ENCODE measurements at places on chromosomes 12 and 14. TPM values are rescaled to one million over a fixed set of nuclear protein-coding genes. Genes with fewer than 3 reads are reported as not detected.

GRCh38 chr14:75411214-75411540 is 16.6 kb upstream of the JDP2 start:
- no peak overlapping the region for H3K4me3 ChIP-seq
- H3K27me3 ChIP-seq = peaks cover 9% of the 10 kb centered on the region
- H3K27ac ChIP-seq = no peak overlapping the region
- no peak for DNase-seq

GRCh38 chr12:130007771-130008170 is 103.9 kb upstream of the TMEM132D start:
- no peaks in the 10 kb centered on the region for H3K36me3 ChIP-seq
- no peak overlapping the region for H3K27ac ChIP-seq
- no peak overlapping the region for H3K4me3 ChIP-seq
- no peaks in the 10 kb centered on the region for H3K27me3 ChIP-seq
- no peaks in the 10 kb centered on the region for H3K4me1 ChIP-seq

GRCh38 chr12:29638528-29638927 is 141.0 kb upstream of the OVCH1 start:
- no peak overlapping the region for H3K4me3 ChIP-seq
- no peak for DNase-seq
- H3K36me3 ChIP-seq = no peaks in the 10 kb centered on the region
- H3K27ac ChIP-seq = no peak overlapping the region
- H3K27me3 ChIP-seq = no peaks in the 10 kb centered on the region

SLC6A15 gene
- polyA plus RNA-seq = 0.96 TPM

GRCh38 chr14:61420326-61420725 is 98.9 kb downstream of the PRKCH start:
- H3K36me3 ChIP-seq = no peaks in the 10 kb centered on the region
- H3K4me1 ChIP-seq = no peaks in the 10 kb centered on the region
- DNase-seq = no peak
- no peaks in the 10 kb centered on the region for H3K27me3 ChIP-seq
- H3K4me3 ChIP-seq = no peak overlapping the region

- no peaks in the 10 kb centered on the region for H3K27me3 ChIP-seq
- H3K4me1 ChIP-seq = peaks cover 4% of the 10 kb centered on the region
- no peaks in the 10 kb centered on the region for H3K36me3 ChIP-seq
- no peak overlapping the region for H3K4me3 ChIP-seq
Measured at GRCh38 chr14:89566644-89567415, 149.8 kb upstream of the FOXN3 start.

TMPRSS12 gene
- polyA plus RNA-seq = not detected

- H3K4me3 ChIP-seq = no peak overlapping the region
- no peak overlapping the region for H3K27ac ChIP-seq
- no peaks in the 10 kb centered on the region for H3K27me3 ChIP-seq
Measured at GRCh38 chr12:45713078-45713477, 16.4 kb upstream of the ARID2 start.

GLS2 gene
- 2.1 TPM for polyA plus RNA-seq

- H3K4me1 ChIP-seq = peaks cover 8% of the 10 kb centered on the region
- no peak for DNase-seq
- H3K27ac ChIP-seq = no peak overlapping the region
- H3K36me3 ChIP-seq = peaks cover 12% of the 10 kb centered on the region
- no peak overlapping the region for H3K4me3 ChIP-seq
- no peaks in the 10 kb centered on the region for H3K27me3 ChIP-seq
Measured at GRCh38 chr14:73325630-73326299, 88.5 kb downstream of the PAPLN start.

PTGR2 gene
- polyA plus RNA-seq = 9.7 TPM

SMOC1 gene
- not detected for polyA plus RNA-seq

- no peaks in the 10 kb centered on the region for H3K4me1 ChIP-seq
- H3K27ac ChIP-seq = no peak overlapping the region
- no peaks in the 10 kb centered on the region for H3K36me3 ChIP-seq
- no peaks in the 10 kb centered on the region for H3K27me3 ChIP-seq
- no peak for DNase-seq
Measured at GRCh38 chr12:99250091-99250490, 397.5 kb upstream of the GARIN6 start.

TMEM253 gene
- polyA plus RNA-seq = 0.82 TPM

DNA sequence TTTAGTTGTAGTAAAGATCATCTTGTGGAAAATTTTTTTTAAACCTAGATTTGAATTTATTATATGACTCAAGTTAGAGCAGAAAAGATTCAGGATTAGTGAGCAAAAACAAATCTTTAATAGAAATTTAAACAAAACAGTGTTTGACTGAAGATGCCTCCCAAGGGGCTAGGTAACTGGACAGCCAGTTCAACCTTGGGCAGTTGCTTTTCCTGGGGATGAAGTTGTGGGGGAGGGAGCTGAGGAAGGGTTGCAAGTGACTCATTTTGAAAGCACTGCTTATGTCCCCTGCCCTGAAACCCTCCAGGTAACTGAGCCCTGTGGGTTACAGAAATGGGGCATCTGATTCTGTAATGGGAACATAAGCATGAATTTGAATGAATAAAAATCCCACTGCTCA is 13.1 kb downstream of the CFAP54 start:
- no peaks in the 10 kb centered on the region for H3K36me3 ChIP-seq
- H3K27me3 ChIP-seq = no peaks in the 10 kb centered on the region
- peaks cover 6% of the 10 kb centered on the region for H3K4me1 ChIP-seq
- no peak overlapping the region for H3K27ac ChIP-seq

- no peaks in the 10 kb centered on the region for H3K27me3 ChIP-seq
- no peak overlapping the region for H3K4me3 ChIP-seq
- H3K36me3 ChIP-seq = no peaks in the 10 kb centered on the region
- no peaks in the 10 kb centered on the region for H3K4me1 ChIP-seq
Measured at GRCh38 chr12:89414851-89415250, 62.5 kb upstream of the DUSP6 start.

Measured in SK-N-SH (cell line).